ENCODE measurements at places on chromosomes 5 and 9. TPM values are rescaled to one million over a fixed set of nuclear protein-coding genes. Genes with fewer than 3 reads are reported as not detected.

CNTFR gene
- not detected for total RNA-seq

KCNMB1 gene
- total RNA-seq, result not detected

RELL2 gene
- 2.2 TPM for total RNA-seq

MYMK gene
- total RNA-seq, result not detected

GRCh38 chr5:33968211-33969005 is 16.1 kb downstream of the SLC45A2 start:
- DNase-seq, result no peak

DNA sequence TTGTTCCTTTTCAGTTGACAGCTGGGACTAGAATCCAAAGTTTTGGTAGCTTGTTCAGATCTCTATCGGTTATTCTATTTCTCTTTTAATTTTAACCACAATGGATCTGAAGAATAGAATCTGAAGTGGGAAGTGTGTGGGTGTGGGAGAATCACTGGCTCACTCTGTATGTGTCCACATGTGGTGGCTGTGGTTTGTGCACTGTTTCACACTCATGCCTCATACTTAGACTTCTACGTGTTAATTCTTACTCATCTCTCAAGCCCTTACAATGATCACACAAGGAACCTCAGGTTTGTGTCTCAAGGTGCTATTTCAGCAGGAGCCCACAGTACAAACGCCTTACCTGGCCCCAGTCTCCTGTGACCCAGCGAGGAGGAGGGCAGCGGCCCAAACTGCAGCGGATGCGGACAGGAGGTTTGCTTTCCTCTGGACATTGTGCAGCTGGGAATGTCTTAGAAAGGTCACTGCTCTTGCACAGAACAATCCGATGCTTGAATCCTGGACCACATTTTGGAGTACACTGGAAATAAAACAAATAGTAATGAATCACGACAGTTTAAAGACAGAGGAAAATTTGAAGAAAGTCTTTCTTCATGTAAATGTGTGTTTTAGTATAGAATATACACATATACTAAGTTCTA is 309.1 kb downstream of the ADAMTS6 start:
- DNase-seq, result peak; percentile 87

GRCh38 chr9:134242706-134243105 is 78.3 kb upstream of the RNU6ATAC start:
- DNase-seq, result no peak

GRCh38 chr9:98568909-98569469 is 139.7 kb downstream of the GABBR2 start:
- no peak for DNase-seq

DNA sequence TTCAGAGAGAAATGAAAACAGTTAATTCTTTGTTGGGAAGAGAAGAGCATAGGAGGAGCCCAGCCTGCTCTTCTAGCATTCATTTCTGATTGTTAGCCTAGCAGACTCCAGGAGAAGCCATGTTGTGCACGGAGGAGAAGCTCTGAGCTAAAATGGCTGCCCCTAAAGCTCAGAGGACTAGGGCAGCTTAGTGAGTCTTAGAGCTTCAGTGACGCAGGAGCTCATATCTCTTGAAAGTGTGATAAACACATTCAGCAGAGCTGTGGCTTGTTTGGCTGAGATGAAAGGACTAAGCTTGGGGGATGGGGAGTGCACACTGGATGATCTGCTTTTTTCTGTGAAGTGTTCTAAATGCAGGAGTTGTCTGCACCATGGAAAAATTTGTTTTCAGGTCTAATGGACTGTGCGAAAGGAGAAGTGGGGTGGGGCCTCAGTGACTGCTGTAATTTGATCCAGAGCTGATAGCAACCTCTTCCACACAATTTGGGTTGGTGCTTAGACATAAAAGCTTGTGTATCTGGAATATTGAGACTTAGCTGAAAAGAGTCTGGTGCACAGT is 58.5 kb downstream of the ZNF462 start:
- peak; percentile 84 for DNase-seq

GRCh38 chr9:83024506-83025125 is 38.3 kb downstream of the RASEF start:
- peak; percentile 42 for DNase-seq

DNA sequence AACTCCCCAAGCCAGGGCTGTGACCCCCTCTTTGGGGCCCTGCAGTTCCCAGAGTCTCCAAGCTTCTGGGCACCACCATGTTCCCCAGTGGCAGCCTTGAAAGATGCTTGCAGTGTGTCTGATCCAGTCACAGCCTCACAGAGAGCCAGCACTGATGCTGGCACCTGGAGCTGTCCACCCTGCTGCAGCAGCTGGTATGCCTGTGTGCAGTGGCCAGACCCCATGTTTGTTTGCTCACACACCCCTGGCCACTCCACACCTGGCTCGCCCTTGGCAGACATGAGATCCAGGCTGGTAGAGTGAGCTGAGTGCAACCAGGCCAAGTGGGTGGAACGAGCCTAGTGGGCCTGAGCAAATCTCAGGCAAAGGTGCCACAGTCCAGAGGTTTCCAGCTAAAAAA is 106.0 kb downstream of the C9orf50 start:
- DNase-seq, result no peak

DNA sequence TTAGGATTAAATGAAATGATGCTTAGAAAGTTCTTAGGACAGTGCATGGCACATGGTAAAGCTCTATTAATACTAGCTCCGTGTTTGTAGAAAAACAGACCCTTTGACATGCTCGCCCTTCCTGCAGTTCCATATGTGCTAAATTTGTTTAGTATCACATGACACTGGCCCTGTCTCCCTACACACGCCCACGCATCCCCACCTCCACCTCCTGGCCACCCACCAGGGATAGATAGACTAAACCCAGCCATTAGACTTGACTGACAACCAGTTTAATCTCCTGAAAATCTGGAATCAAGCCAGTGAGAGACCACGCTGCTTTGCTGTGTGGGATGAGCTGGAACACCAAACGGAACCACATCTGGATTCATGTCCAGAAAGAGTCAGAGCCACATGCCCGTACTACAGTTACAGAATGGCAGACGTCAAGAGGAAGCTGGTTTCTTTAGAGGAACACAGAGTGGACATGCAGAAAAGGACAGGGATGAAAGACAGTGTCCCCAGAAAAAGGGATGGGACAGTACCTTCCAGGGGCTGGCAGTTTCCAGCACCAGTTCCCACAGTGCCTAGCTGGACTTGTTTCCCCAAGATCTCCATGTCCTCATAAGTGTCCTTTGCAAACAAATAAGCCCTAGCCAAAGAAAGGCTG is 186.1 kb downstream of the PDZD2 start:
- no peak for DNase-seq

DNA sequence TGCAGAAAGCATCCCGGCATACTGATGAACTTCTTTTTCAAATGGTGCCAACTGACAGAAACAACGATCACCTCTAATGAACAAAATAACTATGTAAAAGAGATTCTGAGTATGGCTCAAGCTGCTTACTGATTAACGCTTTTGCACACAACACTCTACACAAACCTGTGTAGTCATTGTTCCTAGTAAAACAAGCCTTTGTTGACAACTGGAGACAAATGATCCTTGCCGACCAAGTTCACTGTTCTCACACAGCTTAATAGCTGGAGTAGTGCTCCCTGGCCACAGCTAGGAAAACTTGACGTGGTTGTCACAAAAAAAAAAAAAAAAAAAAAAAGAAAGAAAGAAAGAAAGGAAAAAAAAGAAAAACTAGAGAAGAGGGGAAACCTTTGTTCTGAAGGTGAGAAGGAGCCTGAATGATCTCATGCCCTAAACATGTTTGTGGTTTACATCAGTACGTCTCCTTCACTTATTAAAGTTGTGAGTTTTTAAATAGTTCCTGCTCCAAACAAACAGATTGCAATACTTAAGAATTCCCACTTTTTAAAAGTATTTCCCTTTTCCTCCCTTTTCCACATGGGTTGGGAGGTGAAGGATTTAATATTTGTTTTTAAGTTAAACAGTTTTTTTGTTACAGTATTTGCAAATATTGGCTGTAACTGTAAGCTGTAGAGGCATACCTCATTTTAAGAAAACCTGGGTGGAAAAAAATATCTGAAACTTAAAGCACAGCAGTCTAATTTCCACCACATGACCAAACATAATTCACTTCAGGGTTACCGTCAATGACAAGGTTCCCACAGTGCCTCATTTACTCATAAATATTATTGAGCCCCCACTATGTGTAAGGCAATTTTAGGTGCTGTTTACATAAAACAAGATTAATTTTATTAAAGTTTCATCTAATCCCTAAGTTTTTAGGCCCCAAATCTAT is 63.7 kb downstream of the GLIS3 start:
- DNase-seq, result peak; percentile 62

GRCh38 chr5:151721087-151721646 is 34.5 kb upstream of the SPARC start:
- peak; percentile 53 for DNase-seq

GRCh38 chr9:5834214-5834613 is 1.3 kb upstream of the ERMP1 start:
- no peak for DNase-seq

DNA sequence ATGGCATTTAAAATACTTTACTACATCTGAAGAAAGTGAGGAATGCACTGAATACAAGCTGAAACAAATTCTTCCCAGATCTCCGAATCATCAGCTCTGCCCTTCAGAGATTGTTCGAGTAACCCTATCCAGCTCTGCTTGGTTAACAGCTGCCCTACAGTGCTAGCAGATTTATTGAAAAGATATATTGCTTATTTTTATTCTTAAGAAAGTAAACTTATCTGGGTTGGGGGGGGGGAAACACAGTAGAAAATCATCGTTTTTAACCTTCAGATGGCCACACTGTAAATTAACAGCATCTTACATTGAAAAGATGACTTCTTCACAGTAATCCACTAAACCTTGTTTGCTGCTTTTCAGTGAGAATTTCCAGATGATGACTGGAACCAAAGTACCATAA is 210.8 kb downstream of the NFIB start:
- DNase-seq, result peak; percentile 23

DNA sequence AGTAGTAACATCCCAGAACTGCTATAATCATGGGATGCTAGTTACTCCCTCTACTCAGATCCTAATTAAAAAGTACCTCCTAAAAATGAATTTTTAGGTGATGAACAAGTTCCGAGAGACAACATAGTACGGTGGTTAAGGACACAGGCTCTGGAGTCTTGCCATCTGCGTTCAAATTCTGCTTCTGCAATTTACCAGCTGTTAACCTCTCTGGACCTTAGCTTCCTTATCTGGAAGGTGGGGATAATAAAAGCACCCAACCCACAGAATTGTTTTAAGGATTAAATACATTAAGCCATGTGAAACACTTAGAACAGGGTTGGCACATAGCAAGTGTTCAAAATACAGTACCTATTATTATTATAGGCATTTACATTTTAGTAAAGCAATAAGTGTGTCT is 77.5 kb upstream of the XPA start:
- no peak for DNase-seq

GRCh38 chr5:76764374-76764773 is 48.4 kb downstream of the F2R start:
- DNase-seq, result no peak

DNA sequence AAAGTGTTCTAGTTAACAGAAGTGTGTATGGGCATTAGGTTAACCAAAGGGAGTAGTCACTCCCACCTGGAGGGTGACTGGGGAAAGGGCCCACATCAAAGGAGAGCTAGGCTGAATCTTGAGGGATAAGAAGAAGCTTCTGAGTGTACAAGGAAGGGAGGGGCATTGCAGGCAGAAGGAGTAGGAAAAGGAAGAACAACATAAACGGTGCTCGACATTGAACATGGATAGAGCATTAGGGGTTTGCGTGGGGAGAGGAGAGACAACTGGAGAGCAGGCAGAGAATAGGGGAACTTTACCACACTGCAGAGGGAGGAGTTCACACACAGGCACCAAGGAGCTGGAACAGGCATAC is 5.3 kb upstream of the GLRX start:
- DNase-seq, result no peak

DNA sequence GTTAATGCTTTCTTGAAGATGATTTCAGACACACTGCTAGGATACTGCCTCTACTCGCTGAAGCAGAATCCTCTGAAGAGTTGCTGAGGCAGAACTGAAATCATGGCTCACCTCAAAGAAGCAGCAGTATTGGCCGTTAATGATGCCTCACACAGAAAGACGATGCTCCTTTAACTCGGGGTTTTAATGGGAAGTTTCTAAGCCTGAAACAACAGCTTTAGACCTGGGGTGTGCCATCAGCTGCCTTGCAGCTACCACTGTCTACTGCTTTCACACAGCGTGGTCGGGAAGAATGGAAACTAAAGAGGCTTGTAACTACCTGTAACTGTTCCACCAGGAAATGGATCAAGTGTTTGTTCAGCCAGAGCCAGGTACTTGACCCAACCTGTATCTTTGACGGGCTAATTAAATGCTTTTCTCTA is at the start of gene CTXN3:
CTXN3 (plus strand) TSS at position 65 of the 422 bp plus-strand sequence. CDS start 8,440 bp downstream, outside the sequence.
- DNase-seq, result no peak

- peak; percentile 47 for DNase-seq
These were observed 245.9 kb downstream of the SAXO1 start for GRCh38 chr9:18786911-18787650.

GRCh38 chr5:157342822-157343402 is 77.0 kb downstream of the CYFIP2 start:
- no peak for DNase-seq

DNA sequence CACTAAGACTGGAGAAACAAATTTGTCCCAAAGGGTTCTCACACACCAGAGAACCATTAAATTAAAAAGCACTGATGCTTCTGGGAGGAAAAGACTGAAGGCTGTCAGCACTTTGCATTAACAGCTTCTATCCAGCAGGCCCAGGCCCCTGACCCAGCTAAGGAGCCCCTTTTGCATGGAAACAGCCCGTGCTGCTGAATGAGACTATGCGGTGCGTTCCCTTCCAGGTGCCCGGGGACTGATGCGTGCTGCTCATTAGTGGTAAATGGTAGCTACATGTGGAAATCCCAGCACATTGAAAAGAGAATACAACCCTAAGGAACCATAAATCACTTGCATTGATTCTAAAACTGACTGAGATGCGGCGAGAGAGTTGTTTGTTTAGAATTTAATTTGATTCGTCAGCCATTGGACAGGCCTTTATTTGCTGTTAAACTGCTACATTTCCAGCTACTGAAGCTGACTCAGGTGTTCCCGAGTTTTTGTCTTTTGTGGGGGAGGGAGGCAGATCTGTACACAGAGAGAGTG is 351.0 kb upstream of the SLC24A2 start:
- no peak for DNase-seq

GRCh38 chr5:9251379-9251980 is 294.4 kb downstream of the SEMA5A start:
- DNase-seq, result peak; percentile 80
